ENCODE measurements at places on chromosomes 5 and 9.

GRCh38 chr9:130150779-130151382 lies 21.3 kb upstream of the NCS1 start:
- no peak for DNase-seq

GRCh38 chr5:143302341-143303045 lies 101.0 kb downstream of the NR3C1 start:
- no peak for DNase-seq

- DNase-seq: no peak
These were observed 58.3 kb upstream of the SEMA6A start for GRCh38 chr5:116632890-116633289.

DNA sequence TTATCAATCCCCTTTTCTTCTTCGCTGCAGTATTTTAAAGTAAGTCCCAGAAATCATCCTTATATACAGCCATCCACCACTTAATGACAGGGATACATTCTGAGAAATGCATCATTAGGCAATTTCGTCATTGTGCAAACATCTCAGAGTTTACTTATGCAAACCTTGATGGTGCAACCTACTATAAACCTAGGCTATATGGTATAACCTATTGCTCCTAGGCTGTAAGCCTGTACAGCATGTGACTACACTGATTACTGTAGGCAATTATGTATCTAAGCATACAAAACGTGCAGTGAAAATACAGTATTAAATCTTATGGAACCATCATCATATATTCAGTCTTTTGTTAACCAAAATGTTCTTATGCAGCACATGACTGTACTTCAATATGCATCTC lies 36.8 kb downstream of the SAXO1 start:
- no peak for DNase-seq

DNA sequence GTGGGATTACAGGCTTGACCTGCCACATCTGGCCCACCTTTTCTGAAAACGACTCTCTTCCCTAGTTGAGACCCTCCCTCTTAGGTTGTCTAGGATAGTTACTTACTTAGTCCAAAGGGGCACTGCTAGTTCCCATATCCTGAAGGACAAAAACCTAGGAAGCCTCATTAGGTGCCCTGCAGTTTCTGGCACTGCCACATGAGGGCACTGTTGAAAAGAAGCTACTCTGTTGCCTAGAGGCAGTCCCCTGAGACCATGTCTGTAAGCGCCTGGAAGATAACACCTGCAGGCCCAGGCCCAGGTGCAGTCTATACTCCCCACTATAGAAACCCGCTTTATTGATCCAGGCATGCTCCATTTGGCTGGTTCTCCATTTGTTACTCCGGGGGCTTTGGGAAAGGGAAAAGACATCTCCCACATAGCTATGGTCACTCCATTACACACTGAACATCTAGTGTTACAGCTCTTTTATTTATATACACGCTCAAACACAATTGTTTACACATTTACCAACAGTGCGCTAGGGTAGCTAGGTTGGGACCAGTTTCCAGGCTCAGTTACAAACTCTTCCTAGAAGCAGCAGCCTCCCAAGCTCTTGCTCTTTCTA lies 73.4 kb upstream of the PPARGC1B start:
- DNase-seq: peak; percentile 24

DNA sequence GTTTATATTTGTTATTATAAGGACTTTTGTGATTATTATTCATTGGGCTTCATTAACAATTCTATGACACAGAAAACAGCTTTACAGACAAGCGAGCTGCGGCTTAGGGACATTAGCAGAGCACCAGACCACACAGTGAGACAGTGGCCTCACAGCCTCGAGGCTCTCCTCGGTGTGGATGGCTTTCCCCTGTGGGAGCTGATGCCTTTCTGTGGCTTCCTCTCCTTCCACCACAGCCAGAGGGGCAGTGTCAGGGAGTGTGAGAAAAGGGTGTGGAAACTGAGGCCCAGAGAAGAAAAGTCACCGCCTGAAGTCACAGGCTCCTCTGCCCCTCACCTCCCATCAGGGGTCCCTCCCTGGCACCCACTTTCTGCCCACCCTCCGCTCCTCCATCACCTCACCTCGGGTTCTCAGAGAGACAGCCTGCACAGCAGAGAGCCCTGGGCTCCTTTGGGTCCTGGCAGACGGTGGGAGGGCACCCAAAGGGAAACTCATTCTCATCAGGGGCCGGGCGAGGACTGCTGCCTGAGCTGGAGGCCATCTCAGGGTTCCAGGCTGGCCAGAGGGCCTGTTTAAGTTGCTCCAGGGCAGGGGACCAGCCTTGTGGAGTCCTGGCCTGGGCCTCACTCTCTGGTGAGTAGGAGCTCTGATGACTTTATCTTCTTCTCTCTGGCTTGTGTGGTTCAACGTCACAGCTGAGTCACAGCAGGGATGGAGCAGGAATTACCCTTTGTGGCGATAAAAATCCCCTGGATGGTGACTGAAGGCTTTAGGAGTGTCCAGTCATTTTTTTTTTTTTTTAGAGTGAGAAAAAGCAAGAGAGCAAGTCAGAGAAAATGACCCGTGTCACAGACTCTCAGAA lies 830 bp downstream of the TRAF1 start:
- DNase-seq: no peak

GRCh38 chr9:33236571-33236970 lies 3.4 kb upstream of the SPINK4 start:
- no peak for DNase-seq

DNA sequence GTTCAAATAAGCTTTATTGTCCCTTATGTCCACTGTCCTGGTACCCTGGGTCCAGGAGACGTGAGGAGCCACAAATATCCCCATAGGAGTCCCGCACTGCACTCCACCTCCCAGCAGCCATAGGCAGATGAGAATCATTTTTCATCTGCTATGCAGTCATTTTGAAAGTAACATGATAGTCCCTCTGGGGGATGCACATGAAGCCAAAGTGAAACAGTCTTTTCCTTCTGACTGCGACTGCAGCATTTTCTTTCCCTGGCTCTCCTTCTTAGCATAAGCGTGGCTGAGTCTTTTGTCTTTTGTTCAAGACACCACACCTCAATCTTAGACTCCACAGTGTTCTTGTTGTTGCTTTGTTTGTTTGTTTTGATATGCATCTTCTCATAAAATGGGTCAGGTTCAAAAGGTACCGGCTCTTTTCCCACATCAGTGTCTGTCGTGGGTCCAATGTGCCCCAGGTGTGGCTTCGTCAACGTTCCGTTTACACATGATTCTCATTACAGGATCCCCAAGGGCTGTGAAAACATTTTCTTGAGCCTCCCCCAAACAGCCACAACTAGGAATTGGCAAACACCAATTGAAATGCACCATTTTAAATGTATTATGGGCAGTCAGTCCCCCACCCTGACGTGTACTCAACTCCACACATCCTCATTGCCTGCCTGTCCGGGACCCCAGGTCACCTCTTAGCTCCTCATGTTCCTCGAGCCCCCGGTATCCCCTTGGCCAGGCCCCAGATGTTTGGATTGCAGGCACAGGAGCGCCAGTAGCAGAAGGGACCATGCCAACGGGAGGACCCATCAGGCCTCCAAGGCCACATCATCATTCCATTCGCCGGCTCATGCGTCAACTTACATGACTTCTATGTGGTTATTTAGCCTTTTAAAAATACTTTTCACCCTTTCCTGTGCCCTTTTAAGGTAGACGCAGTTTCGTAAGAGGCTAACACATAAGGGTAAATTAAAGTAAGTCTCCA lies 237.8 kb upstream of the DAPK1 start:
- no peak for DNase-seq

DNA sequence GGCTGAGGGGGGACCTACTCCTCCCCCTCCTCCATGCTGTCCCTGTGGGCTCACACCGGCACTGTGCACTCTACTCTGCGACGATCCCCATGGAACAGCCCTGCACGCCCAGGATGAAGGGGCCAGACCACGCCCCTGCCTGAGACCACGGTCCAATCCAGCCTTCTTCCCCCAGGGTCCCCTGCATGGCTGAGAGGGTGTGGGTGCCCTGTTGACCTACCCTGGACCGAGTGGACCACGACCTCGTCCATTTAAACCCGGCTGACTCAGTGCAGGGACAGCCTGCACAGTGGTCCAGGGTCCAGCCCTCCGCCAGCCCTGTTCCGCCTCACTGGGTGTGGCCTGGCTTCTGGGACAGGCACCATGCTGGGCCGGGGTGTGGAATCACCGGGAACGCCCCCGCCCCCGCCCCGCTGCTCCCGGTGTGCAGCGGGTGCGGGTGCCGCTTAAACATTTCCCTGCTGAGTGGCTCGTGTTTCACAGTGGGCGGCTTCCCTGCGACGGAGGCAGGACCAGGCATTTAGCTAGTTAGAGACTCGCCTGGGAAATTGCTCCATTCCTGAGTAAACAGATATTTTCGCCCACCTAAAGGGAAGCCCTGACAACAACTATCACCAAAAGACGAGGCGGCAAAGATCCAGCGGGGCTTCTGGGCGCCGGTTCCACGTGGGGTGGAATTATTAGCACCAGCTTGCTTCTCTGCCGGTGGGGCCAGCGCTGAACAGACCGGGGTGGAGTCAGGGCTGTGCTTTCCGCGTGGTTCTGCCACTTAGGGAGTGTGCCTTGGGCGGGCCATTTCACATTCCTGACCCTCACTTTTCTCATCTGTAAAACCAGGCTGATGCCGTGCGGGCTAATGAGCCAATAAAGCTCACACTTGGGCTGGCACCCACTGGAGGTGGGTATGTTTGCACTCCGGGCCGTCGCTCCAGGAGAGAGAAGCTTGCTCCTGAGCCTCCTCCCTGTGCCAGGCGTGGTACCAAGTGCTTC lies 22.6 kb downstream of the DBH start:
- DNase-seq: peak; percentile 47

DNA sequence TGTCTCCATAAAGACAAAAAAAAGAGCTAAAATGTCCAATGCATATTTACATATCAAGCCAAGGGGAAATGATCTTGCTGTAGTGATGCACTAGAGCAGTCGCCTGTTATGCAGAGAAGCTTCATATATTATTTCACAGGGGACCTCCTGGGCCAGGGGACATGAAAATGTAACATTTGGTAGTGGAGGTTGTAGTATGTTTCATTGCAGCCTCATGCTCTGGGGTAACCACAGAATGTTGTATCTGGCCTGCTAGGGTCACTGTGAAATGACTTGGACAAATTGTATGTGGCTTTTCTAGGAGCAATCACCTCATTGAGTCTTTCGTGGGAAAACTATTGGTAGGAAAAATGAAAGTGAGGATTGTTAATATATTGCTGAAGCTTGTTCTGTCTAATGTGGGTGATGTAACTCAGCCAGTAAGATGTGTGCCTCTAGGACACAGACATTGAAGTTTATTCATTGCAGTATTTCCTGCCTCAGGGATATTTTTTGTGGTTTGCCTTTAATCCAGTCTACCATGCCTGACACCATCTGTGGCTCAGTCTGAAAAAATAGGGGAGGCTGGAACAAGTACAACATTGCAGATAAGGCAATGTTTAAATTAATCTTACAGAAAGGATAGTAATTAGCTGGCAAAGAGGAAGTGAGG lies 430.8 kb upstream of the TNC start:
- no peak for DNase-seq

All from NCI-H1092 (cell line).